DMS53 (cell line): ENCODE measurements at places on chromosomes 5 and 9.

GRCh38 chr9:69940674-69941073 is 103.0 kb upstream of the MAMDC2 start:
- no peak for DNase-seq

DNA sequence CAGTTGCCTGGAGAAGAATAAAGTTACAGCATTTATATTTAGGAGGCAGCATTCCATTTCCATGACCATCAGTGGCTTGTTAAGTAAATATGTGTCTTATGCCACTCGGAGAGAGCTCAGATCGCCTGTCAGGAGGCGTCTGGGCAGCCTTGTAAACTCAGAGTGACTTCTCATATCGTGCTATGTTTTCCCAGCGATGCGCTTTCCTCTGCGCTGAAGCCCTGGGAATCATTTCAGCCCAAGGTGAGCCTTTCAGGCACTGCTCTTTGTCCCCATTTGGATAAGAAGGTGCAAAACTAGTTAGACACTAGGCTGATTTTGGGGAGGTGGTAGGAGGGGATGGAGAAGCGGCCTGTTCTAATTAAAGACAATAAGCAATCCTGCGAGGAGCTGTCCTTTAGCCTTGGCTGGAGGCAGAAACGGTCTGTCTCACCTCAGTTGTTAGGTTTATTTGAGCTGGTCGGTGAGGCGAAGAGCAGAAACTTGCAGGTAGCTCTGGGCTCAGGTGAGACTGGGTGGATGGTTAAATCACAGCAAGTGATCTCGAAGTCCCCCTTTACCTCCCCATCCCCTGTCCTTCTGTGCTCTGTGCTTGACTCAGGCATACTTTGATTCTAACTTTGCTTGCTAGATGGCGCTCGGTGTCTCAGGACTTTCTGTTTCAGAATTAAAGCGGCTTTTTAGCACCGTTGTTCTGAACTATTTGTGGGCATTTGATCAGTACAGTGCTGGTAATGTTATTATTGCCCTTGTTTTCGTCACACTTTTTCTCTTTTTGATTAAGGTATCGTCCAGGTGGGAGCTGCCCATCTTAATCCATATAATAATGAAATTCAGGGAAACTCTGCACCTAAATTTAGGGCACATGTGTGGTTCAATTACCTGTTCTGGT is 24.6 kb downstream of the NR2F1 start:
- DNase-seq = peak; percentile 69

DNA sequence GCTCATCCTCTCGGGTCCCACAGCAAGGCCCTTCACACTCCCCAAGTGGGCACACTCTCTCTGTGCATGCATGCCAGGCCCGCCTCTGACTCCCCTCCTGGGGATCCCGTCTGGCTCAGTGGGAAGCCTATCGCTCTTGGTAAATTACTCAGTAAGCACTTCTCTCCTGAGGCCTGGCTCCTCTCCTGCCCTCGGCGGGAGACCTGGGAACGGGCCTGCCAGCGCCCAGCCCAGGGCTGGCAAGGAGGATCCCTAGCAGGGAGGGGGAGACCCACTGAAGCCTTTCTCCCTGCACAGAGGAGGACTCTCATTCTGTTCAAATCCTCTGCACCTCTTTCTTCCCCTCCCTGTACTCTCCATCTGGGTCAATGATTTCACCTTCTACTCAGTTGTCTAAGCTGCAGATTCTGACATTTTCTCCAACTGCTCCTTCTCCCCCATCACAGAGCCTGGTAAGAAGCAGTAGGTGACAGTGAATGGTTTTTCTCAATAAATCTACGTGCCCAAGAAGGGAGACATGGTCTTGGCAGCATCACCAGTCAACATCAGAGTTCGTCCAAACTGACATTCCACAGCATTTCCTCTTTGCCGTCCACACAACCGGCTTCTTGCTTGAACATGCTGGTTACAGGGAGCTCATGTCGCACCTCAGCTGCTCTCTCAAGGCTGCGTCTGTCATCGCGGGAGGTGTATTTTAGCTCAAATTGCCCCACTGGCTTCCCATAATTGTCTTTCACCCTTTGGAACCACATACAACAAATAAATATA is 81.9 kb downstream of the GPR21 start:
- no peak for DNase-seq

GRCh38 chr9:29060041-29060440 is 1486.8 kb upstream of the C9orf72 start:
- DNase-seq = no peak

- no peak for DNase-seq
Measured at GRCh38 chr5:67561151-67561932, 364.7 kb upstream of the CD180 start.

DNA sequence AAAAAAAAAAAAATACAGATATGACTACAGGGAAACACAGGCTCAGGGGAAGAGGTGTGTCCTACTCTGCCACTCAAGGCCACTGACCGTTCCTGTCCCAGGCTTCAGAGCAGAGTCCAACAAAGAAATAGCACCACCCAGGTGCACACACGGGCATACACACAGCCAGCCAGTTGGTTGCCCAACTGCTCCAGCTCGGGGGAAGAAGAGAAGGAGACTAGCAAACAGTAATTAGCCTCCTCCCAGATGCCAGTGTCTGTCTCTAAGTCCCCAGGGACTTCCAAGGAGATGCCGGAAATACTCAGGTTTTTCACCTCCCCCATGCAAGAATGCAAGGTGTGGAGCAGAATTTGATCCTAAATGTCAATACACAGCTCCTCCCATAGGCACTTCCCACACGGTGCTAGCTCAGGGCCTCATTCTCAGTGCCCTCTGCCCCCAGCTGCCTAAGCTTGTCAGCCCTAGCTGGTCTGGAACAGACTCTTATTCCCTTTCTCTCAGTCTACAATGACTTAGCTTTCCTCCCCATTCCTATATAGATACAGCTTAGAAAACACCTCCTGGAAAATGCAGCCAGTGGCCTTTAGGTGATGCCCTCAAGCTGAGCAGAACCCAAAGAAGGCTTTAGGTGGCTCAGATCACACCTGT is 1.7 kb downstream of the MYORG start:
- peak; percentile 36 for DNase-seq

- DNase-seq = peak; percentile 49
Measured at GRCh38 chr5:170070556-170071412, 34.9 kb upstream of the FOXI1 start.

DNA sequence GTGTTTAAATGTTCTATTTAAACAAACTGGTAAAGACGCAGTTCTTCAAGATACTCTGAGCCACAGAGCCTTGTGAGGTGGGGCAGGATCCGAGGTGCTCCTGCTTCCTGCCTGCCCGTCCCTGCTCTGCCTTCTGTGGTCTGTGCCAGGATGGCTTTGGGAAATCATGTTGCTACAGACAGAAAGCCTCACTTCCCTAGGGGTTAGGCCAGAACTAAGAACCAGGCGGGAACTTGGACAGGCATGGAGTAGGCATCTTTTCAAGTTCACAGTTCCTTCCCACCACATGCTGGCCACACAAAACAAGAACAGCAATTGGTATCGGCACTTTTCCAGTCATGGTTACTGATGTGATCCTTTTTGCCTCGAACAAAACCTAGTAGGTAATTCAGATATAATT is 67.7 kb upstream of the SPOCK1 start:
- DNase-seq = no peak

GRCh38 chr5:151240924-151241635 is 11.9 kb upstream of the GM2A start:
- peak; percentile 37 for DNase-seq

- DNase-seq = no peak
Measured at GRCh38 chr9:133821601-133822429, 83.7 kb upstream of the SARDH start.

GRCh38 chr5:142053426-142054151 is 40.8 kb upstream of the GNPDA1 start:
- DNase-seq = peak; percentile 52

DNA sequence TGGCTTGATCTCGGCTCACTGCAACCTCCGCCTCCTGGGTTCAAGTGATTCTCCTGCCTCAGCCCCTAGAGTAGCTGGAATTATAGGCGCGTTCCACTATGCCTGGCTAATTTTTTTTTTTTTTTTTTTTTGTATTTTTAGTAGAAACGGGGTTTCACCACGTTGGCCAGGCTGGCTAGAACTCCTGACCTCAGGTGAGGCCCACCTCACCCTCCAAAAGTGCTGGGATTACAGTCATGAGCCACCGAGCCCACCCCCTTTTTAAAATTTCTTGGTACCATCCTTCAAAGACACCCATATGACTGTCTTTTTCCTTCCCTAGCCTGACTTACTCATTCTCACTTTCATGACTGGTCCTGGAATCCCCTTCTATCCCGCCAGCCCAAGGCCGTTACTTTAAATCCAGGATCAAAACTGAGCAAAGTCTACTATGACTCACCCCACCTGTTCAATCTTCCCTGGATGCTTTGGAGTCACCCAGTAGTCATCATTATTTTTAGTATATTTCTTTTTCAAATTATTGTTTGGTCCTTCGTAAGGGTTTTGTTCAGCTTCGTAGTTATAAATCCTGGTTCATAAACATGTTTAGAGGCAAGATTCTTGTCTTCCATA is 1.2 kb upstream of the TBCA start:
- peak; percentile 22 for DNase-seq

GRCh38 chr5:72305194-72306142 is 14.6 kb downstream of the MRPS27 start:
- no peak for DNase-seq

- DNase-seq = no peak
Measured at GRCh38 chr5:167785901-167786300, 505.5 kb upstream of the WWC1 start.

DNA sequence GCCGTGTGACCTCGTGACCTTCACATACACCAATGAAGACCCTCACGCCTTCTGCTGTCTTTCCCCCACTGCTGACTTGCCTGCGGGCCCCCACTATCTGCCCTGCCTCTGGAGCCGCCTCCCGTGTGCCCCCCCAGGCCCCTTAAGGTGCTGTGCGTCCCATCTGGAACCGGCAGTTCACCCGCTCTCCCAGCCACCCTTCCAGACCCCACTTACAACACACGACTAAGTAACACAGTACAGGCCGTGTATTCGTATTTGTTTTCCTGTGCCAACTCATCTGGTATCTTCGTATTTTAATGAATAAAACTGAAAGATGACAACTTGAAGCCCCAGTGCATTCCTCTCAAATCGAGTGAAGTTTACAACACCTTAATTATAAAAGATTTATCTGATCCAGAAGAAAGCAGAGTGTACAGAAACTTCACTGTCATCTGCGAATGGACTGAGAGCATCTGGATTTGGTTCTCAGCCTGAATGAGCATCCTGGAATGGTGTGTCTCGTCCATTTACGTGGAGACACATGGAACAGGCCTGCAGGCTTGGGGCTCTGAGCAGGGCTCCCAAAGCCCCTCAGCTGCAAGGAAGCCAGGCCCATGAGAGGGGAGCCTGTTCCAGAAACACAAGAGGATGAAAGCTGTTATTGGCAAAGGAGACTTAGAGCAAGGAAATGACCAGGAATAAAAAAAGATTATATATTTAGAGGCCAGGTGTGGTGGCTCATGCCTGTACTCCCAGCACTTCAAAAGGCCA is 21.9 kb upstream of the TERT start:
- DNase-seq = peak; percentile 89

DNA sequence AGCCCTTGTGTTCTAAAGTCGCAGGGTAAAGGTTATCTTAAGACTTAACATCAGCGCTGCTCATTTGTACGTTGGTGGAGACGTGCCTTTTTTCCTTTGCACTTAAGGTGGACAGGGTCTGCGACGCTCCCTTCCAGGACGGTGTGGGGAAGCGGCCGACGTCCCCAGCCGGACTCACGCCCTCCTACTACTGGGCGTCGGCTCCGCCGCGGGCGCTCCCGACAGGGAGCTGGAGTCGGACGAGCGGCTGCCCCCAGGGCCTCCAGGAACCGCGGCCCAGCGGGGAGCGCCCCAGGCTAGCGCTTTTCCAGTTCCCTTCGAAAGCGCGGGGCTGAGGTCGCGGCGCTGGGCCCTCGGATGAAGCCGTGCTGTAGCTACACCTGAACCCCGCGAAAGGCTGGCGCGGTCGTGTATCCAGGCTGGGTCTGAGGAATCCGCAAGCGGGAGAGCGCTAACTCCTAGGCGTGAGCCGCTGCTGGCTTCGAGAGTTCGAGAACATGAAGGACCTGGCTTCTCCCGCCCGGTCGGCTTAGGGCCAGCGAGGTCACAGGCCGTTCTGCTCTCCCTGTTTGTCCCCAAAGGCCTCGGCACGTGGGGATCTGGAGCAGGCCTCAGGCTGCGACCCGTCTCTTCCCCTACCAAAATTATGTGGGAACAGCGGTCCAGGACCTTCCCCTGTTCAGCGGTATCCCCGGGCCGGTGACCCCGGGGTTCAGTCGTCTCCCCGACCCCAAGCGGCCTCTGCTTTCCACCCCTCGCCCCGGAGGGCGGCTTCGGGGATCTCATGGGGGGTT is 3.8 kb upstream of the DMRT3 start:
- peak; percentile 38 for DNase-seq

GRCh38 chr5:1354576-1354975 is 9.7 kb upstream of the CLPTM1L start:
- no peak for DNase-seq

GRCh38 chr5:143361438-143361837 is 42.0 kb downstream of the NR3C1 start:
- no peak for DNase-seq

DNA sequence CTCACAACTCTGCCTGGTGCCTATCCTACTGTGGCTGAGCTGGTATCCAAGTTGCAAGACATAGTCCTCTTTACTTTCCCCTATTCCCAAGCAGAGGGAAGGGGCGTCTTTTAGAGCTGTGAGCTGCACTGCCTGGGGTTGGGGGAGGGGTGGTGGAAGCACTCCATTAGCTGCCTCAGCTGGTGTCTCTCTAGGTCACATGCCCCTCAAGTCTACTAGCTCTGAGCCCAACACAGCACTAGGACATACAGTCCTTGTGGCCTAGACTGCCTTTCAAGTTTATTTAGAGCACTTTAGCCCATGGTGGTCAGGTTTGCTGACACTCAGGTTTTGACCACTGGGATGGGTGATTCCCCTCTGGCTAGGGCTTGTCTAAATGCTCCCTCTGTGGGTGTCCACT is 54.7 kb downstream of the SREK1 start:
- DNase-seq = no peak

- no peak for DNase-seq
Measured at GRCh38 chr9:114627553-114627952, 16.5 kb downstream of the TMEM268 start.

DNA sequence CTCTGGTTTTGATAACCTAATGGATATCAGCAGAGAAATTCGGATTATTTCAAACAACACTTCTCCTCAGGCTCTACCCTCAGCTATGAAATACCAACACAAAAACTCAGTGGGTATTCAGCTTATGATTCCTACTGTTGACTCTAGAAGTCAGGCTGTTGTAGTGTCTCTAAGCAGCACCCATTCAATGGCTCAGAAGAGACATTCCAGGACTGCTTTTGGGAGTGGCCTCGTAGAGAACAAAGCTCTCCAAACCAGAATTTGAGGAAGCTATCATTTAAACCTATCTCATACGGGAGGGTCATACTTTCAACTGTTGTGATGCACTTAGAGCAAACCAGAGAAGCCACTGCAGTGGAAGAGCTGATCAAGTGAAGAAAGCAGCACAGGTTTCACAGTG is 34.1 kb downstream of the ETF1 start:
- no peak for DNase-seq

GRCh38 chr5:174832811-174833210 is 108.4 kb downstream of the MSX2 start:
- no peak for DNase-seq

GRCh38 chr5:55668356-55668755 is 43.8 kb downstream of the SLC38A9 start:
- DNase-seq = peak; percentile 58

GRCh38 chr5:134209477-134210245 is 16.2 kb downstream of the PPP2CA start:
- no peak for DNase-seq
